ENCODE measurements at places on chromosomes 6 and 20.

GRCh38 chr6:3226481-3227362 is 731 bp downstream of the TUBB2B start:
- DNase-seq, result peak; percentile 66

DNA sequence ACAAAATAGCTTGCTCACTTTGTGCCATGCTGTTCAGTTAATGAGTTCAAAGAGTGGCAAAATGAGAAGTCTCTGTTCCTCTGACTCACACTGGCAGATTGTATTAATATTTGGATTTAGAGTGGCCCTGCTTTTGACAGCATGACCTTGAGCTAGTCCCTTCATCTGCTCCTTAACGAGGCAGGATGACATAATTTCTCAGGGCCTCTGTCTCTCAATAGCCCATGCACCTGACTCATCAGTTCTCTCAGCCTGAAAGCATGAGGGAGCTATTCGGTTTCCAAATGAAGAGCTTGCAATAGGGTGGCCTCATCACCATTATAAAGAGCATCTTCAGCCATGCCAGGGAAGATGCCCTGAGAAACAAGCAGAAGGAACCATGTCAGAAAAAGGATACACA is 38.2 kb downstream of the CAP2 start:
- no peak for DNase-seq

DNA sequence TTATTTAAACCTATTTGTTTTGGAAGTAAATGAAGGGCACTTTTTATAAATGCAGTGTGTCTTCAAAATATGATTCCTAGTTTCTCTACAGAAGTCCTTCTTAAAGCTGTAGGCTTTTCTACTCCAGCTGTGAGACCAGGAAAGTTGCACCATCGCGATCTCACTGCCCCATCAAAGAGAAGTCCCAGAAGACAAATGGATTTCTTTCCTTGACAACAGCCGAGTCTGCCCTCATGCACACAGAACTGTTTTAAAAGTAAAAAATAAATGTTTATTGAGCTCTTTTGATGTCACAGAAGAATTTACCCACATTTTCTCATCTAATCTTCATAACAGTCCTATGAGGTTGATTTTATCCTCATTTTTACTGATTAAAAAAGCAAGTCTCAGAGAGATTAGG is 324.4 kb upstream of the NT5E start:
- no peak for DNase-seq

GRCh38 chr6:111591370-111591900 is 14.2 kb downstream of the TRAF3IP2 start:
- DNase-seq, result no peak

DNA sequence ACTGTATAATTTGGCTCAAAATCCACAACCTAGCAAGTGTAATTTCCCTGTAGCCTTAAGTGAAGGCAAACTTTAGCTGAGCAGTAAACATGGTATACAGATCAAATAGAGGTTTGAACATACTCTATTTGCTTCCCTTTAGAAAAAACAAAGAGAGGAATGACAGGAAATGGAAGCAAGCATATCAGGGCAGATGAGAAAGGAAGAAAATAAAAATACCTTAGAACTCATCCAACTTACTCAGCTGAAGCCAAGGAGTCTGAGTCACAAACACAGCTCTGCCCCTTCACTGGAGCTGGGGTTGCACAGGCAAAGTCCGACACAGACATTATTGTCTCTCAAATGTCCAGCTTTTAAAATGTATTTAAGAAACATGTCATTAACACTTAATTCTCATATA is 379.9 kb upstream of the IRAK1BP1 start:
- DNase-seq, result no peak

- no peak for DNase-seq
These were observed 123.6 kb upstream of the SHLD1 start for GRCh38 chr20:5626603-5627002.

DNA sequence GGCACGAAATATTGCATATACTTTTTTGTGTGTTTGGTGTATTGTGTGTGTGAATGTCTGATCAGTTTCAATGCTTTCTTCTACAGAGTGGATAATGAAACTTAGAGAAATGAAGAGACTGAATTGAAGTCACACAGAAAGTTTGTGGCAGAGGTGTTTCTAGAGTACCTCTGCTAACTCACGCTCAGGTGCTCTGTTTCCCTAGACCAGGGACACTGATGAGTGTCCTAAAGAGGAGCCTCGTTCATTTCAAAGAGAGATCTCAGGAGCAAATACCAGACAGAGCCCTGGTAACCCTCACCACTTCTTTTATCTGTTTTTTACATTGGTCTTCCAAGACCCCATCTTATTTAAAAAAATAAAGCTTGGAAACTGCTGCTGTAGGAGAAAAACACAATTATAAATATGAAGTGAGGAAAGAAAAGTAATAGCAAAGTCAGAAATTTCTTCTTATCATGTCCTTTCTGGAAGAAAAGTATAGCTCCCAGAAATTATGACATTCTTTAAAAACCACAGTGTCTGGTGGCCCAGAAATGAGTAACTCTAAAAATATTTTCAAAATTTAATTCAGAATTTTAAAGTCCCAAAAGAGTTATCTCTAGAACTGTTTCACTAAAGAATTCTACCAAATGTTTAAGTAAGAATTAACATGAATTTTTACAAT is 720.6 kb downstream of the RFPL4B start:
- no peak for DNase-seq

- no peak for DNase-seq
These were observed 105.9 kb upstream of the SPACA1 start for GRCh38 chr6:87941556-87942358.

DNA sequence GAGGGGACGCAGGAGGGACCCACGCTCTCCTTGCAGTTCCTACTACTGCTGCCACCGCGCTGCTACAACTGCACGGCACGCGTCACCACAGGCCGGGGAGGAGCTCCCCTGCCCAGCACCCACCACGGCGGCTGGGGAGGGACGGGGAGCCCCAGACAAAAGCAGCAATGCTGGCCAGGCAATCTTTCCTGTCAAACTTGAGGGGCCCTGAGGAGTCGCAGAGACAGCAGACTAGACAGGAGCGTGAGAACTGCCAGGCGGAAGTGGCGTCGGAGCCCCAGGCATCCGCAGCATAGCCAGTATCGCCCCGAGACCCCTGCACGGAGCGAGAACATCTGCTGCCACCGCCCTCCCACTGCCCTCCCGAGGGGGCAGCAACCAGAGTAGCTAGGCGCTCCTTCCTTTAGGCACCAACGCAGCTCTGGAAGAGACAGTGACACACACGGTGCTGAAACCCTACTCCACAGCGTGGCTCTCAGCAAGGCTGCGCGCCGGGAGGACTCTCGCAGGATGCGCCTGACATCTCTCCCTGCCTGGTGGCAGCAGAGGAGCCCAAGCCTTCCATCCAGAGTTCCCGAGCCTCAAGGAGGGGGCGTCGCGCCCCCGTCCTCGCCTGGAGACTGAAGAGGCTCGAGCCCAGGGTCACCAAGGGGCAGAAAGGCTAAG is 2.2 kb downstream of the TAF4 start:
- no peak for DNase-seq

GRCh38 chr20:52168116-52168515 is 23.5 kb downstream of the ZFP64 start:
- no peak for DNase-seq

GRCh38 chr20:18647777-18648176 is 59.9 kb downstream of the DTD1 start:
- no peak for DNase-seq

GRCh38 chr6:106688177-106688951 is 59.0 kb downstream of the QRSL1 start:
- no peak for DNase-seq

- no peak for DNase-seq
These were observed 8.4 kb upstream of the SPINT3 start for GRCh38 chr20:45523821-45524220.

- DNase-seq, result no peak
These were observed 404 bp downstream of the SLC22A23 start for GRCh38 chr6:3456395-3456897.

GRCh38 chr6:150751296-150751695 is 114.2 kb upstream of the MTHFD1L start:
- DNase-seq, result no peak

GRCh38 chr6:51843456-51844056 is 243.9 kb downstream of the PKHD1 start:
- no peak for DNase-seq

DNA sequence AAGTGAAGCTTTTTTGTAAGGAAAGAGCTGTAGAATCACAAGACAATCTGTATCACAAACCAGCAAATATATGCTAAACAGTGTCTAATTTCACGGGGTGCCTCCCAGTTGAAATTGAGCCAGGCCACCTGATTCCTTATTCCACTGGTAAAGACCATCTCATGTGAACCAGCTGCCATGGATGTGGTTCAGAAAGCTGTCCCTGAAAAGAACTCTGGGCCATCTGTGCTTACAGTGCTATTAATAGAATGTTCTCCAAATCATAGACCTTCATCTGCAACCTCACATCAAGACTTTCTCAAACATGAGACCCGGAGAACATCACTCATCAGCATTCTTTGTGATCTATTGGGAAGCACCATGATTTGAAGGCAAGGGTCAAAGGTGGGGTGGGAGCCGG is 89.7 kb downstream of the FBXO5 start:
- no peak for DNase-seq

GRCh38 chr20:12255461-12255970 is 337.8 kb downstream of the BTBD3 start:
- peak; percentile 36 for DNase-seq

GRCh38 chr6:11368264-11368663 is 135.8 kb upstream of the NEDD9 start:
- DNase-seq, result no peak

DNA sequence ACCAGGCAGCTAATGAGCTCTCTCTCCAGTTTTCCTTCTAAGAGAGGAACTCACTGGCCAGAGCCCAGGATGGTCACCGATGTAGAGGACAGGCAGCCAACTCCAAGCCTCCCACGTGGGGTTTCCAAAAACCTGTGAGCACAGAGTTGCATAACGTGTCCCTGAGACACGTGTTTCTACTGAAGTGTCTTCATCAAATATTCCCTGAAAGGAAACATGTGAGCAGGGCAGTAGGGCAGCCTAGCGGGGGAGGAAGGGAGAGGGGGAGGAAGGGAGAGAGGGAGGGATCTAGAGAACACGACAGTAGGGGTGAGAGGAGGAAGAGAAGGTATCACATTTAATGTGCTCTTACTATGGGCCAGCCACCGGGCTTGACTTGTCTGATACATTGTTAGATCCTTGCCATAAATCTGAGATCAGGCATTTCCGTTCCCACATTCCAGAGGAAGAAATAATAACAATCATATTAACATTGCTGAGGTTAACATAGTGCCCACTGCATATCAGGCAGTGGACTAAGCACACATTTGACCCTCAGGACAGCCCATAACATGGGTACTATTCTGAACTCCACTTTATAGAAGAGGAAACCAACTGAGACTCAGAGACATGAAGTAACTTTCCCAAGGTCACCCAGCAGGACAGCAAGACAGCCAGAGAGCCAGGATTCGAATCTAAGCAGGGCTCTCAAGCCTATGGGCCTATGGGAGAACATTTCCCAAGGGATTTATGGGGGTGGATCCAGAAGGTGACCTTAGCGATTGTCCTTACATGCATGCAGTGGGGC is 4.5 kb upstream of the SYS1 start:
- no peak for DNase-seq

DNA sequence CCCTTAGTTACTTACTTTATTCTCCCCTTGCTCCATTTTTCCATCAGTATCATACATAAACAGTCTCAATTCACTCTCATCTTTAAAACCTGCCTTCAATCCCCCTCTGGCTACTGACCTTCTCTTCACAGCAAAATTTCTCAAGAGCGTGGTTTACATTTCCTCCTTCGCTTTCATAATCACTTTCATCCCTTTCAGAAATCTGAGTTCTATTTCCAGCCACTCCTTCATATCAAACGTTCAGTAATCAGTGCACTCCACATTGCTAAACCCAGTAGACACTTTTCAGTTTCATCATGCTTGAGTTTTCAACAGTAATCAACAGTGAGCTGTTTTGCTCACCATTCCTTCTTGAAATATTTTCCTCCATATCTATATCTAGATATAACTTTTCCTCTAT is 176.7 kb upstream of the HSF2 start:
- no peak for DNase-seq

GRCh38 chr6:37623666-37624065 is 74.0 kb downstream of the MDGA1 start:
- no peak for DNase-seq

DNA sequence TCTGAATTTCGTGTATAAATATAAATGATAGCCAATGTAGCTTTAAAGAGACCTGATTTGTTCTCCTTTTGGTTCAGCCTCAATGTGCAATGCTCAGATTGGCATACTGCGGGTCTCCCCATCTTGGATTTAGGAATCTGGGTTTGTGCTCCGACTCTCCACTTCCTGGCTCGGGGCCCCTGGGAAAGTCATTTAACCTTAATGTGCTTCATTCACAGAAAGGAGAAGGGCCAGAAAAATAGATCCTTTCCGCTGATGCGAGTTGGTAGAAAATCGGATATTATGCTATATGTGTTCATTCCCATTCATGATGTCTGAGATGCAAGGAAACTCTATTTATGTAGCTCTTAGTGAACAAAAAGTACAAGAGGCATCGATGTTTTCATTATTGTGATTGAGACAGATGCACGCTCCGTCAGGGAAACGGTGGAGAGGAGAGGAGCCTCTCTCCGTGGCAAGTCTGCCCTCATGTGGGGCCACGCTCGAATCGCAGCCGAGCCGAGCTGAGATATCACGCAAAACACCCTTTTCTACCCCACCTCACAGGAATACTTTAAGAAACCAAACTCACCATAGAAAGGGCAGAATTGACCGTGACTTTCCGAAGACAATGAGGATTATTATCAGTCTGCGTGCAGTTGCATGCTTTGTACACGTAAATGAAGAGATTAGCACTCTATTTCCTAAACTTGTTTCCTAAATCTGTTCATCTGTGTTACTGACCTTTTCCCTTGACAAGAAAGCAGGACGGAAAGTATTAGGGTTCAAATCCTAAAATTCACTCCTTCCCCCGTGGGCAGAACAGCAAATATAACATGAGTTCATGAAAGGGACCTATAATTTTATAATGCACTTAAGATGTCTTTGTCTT is 136.6 kb downstream of the COL9A1 start:
- DNase-seq, result peak; percentile 48

DNA sequence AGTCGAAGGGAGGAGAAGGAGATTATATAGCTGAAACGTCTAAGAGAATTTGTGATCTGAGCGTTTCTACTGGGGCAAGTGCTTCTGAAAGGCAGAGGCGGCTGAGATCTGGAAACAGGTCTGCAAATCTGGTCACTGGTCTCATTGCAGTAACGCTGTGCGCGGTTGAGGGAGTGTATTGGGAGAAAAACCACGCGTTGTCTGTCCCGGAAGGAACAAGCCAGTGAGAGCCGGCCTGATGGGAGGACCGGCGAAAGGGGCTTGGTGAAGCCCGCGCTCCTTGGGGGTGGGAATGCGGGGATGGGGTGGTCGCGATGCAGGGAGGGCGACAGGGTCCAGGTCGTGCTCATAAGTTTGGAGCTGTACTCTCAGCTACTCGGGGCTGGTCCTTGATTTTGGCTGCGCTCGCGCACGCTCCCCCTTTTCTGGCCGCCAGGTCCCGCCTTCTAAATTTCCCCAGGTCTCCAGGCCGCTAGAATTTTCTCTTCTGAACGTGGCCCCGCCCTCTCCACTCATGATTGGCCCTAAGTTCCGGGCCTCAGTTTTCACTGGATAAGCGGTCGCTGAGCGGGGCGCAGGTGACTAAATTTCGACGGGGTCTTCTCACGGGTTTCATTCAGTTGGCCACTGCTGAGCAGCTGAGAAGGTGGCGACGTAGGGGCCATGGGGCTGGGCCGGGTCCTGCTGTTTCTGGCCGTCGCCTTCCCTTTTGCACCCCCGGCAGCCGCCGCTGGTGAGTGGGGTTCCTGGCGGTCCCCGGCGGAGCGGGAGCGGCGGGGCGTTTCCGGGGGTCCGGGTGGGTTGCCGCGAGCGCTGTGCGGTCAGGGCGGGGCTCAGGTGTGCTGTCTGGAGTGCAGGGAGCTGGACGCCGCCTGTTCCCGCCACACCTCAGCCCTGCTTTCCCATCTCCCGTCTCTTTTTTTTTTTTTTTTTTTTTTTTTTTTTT is at the start of gene MICB:
Gene MICB, plus strand, starts transcription at position 615 of the 946 bp plus-strand sequence. Its CDS starts 49 bp downstream, at position 664.
- DNase-seq, result peak; percentile 42

Measured in globus pallidus (tissue), 1 donor.